ENCODE measurements at places on chromosomes 13 and 19. TPM values are rescaled to one million over a fixed set of nuclear protein-coding genes. Genes with fewer than 3 reads are reported as not detected.
A peak's percentile ranks its signal among the peaks of the same experiment; 100 is the strongest.

DNA sequence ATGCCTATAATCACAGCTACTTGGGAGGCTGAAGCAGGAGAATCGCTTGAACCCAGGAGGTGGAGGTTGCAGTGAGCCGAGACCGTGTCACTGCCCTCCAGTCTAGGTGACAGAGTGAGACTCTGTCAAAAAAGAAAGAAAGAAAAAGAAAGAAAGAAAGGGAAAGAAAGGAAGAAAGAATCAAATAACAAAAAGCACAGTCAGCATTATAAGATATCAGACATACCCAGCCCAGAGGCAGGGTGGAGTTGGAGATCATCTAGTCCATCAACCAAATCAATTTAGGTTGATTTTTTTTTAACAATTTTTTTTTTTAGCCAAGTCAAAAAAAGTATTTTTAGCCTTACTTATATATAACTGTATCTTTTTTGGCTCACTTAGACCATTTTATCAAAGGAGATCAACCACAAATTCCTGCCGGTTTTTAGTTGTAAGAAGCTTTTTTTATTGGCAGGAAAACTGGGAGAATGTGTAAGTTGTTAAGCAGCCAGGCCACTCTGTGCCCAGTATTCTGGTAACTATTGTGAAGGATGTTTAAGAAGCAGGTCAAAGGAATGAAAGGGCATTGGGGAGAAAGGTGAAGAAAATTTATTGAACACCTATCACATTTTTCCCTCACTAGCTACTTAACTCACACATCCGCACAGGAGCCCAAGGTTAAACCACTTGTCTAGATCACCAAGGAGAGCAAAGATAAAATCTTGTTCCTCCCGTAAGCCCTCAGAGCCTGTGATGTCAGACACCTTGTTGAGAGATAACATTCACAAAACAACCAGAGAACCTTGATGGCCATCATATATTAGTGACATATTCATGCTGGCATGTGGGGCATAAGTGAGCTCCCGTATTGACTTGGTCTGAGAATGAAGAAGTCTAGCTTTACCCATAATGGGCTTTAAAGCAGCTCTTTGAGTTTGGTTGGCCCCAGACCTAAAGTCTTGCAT, 91.8 kb downstream of the COL4A2 start:
- peak; percentile 17 for DNase-seq

- no peak for DNase-seq
Observed at GRCh38 chr13:44147648-44148047, 226.0 kb upstream of the SERP2 start.

DNA sequence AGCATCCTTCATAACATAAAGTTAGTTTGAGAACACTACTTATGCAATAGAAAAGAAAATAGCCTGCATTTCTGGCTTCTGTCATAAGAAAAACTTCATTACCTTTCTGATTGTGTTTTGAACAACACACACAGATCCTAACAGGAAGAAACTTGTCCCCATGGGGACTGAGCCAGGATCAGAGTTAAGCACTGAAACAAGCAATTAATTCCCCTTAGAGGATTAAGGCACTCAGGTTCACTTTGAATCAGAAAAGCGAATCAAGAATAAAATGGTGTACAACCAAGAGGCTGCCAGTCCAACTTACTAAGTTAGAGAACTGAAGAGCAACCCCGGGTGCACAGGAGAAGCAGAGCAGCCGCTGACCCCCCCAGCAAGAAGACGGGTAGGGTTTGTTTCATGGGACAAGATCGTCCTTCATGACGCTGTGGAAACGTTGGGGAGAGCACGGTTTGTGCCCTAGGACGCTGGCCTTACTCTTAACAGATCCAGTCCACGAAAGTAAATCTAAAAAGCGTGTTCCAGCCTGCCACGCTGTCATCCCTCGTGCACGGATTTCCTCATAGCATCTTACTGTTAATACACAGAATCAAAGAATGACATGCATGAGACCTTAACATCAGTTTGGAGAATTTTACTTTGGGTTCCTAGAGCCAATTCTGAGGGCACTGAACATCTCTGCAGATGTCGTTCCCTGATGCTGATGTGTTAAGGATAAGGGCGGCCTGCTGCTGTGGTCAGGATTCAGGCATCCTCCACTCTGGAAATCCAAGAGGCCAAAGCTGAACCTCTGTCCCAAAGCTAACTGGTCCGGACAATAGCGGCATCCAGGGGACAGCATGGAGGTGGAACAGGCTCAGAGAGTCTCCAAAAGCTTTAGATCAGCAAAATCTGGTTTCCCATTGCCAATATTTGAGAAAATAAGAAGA, 46.4 kb downstream of the GGACT start:
- DNase-seq, result no peak

The SRRM5 gene
- 0.50 TPM for total RNA-seq

The FFAR3 gene
- total RNA-seq, result not detected

The C19orf85 gene
- total RNA-seq, result 0.83 TPM

- no peak for DNase-seq
Observed at GRCh38 chr19:51456541-51457290, 1.5 kb downstream of the SIGLEC8 start.

GRCh38 chr19:53037101-53038097, 7.1 kb upstream of the ERVV-2 start:
- no peak for DNase-seq

The HTR2A gene
- not detected for total RNA-seq

DNA sequence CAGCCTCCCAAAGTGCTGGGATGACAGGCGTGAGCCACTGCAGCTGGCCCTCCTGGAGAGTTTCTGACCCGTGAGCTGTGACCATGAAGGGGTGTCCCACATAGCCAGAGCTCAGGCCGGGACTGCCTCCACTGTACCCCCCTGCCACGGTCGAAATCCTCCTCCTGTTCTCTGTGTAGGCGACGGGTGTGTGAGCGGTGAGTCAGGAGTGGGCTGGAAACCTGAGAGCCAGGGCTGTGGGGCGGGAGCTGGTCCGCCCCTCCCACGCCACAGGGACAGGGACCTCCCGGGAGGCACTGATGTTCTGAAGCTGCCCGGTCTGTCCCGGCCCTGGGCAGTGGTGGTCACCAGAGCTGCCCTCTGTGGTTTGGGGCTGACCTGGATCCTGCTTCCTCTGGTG, 3.9 kb downstream of the WDR18 start:
- DNase-seq, result no peak

DNA sequence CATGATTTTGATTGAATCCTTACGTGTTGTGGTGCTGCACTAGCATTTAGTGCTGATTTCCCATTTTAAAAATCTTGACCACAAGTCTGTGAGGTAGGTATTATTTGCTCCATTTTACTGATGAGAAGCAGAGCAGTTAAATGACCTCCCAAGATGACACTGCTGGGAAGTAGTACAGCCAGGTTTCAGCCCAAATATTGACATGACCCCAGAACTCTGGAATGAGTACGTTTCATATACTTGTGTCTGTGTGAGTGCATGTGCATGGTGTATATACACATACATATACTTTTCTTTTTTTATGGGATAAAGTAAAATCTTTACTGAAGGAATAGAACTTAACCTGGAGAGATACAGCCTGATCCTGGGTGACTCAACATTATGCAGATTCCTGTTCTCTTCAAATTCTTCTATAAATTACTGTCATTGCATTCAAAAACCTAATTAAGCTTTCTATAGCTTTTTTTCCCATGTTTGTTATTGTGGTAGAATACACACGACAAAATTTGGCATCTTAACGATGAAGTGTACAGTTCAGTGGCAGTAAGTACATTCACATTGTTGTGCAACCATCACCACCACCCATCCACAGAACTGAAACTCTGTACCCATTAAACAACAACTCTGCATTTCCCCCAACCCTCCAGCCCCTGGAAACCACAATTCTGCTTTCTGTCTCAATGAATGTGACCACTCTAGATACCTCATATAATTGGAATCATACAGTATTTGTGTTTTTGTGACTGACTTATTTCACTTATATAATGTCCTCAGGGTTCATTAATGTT, 311.9 kb downstream of the MTUS2 start:
- no peak for DNase-seq

GRCh38 chr13:100106705-100107104, 17.8 kb downstream of the PCCA start:
- DNase-seq, result no peak

DNA sequence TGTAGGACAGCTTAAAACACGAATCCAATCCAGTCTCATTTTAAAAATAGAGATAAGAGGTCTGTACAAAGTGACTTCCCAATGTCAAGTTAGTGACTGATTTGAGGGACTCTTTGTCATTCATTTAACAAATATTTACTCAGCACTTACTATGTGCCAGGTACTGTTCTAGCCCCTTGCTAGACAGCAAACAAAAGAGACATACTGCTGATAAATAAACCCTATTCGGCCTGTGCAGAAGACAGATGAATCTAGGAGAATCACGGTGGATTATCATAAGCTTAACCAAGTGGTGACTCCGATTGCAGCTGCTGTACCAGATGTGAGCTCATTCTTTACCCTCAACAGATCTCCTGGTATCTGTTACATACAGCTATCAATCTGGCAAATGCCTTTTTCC, 6.4 kb upstream of the ELF1 start:
- DNase-seq, result no peak

DNA sequence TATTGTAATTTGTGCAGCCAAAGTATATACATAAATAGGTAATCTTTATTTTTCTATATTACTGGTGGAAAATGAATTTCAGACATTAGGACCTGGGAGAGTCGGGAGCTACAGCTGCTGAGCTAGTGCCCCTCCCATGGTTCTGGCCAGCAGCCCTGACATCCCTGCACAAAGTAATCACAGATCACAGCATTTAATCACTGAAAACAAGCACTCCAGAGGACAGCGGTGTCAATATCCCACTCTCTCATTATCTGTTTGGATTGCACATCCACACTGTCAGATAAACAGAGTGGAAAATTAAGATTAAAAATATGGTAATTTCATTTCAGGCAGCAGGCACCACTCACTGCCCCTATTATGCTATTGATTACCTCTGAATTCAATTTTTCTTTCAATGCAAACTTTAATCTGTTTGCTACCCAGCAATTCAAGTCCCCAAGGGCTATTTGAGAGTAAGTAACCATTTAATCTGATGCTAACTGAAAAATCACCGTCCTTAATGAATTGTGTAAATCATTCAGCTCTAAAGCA, 254.1 kb upstream of the SOX21 start:
- DNase-seq, result no peak

DNA sequence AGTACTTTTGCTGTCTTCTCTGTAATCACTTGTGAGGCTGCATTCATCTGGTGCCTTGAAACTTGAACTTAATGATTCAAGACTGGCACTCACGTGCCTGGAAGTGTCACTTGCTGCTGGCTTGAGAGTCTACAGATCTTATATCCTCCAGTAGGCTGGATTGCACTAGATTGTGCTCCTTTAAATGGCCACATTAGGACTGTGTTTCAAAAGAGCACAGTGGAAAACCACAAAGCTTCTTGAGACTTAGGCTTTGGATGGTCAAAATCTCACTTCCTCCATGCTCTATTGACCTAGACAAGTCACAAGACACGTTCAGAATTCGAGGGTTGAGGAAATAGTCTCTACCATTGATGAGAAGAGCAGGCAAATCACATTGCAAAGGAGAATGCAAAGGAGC, 1278.8 kb upstream of the MIR17HG start:
- no peak for DNase-seq

DNA sequence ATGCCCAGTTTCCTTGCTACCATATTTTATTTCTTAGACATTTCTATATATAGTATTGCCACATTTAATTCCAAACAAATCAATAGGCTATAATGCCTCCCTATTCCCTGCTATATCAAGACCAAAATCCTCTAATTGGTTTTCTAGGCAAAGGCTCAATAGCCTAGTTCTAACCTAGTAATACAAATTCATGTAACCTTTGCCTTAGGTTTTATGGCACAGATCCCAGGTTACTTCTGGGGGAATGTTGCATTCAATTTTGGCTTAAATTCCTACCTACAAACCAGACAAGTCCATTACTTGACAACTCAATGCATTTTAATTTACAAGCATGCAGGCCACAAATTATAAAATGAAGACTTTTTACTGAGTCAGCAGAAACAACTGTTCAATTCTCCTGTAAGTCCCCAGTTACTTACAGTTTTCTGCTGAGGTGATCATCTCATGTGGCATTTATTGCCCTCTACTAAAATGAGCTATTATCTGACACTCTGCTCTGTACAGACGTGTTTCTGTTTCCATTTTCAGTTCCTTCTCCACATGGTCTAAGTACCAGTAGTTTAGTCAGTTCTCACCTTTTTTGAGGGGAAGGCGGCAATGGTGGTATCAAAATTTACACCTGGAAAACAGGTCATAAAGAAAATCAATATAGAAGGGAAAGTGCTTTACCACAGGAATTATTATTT, 11.7 kb downstream of the KCNRG start:
- DNase-seq, result no peak

DNA sequence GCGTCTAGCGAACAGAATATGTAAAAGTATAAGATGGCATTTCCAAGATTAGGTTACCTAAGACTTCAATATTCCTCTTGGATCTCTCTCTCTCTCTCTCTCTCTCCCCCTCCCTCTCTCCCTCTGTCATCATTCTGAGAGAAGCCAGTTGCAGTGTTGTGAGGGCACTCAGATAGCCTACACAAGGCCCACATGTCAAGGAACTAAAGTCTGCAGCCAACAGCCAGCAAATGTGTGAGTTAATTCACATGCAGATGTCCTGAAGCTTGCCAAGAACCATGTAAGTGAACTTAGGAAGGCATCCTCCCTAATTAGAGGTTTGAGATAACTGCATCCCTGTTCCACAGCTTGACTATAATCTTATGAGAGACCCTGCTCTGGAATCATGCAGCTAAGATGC, 822.9 kb upstream of the PRR20A start:
- DNase-seq, result no peak

The CYP2F1 gene
- total RNA-seq, result not detected

GRCh38 chr19:42295831-42296525, 6.0 kb upstream of the PRR19 start:
- DNase-seq, result peak; percentile 96

GRCh38 chr13:79485014-79485811, 4.3 kb downstream of the NDFIP2 start:
- peak; percentile 80 for DNase-seq

- DNase-seq, result no peak
Observed at GRCh38 chr13:108700422-108701170, 71.2 kb downstream of the MYO16 start.

The ERCC2 gene
- total RNA-seq, result 49.8 TPM

- no peak for DNase-seq
Observed at GRCh38 chr19:48683349-48683748, 10.5 kb upstream of the NTN5 start.

The ZNF729 gene
- total RNA-seq, result not detected

The CLEC4G gene
- not detected for total RNA-seq

GRCh38 chr19:55071129-55071502, 4.6 kb upstream of the EPS8L1 start:
- peak; percentile 100 for DNase-seq

The ZNF677 gene
- not detected for total RNA-seq

- no peak for DNase-seq
Observed at GRCh38 chr19:51272183-51272810, 21.4 kb downstream of the SIGLECL1 start.

DNA sequence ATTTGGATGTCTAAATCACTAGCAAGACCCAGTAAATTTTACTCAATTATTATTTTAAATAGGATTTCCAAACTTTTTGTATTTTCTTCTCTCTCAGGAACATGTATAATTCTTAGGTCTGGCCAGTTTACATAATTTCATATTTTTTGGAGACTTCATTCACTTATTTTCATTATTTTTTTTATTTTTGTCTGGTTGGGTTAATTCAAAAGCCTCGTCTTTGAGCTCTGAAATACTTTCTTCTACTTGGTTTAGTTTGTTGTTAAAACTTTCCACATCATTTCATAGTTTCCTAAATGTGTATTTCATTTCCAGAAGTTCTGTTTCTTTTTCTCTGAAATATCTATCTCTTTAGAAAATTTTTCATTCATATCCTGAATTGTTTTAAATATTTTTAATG, 322.9 kb upstream of the SPRY2 start:
- DNase-seq, result no peak

Measured in HT-29 (cell line).